Dermis microvascular lymphatic vessel endothelial cell (primary cell): ENCODE measurements at places on chromosomes 3 and 15. TPM values are rescaled to one million over a fixed set of nuclear protein-coding genes. Genes with fewer than 3 reads are reported as not detected.

GRCh38 chr3:101194392-101194791, 126.0 kb downstream of the IMPG2 start:
- DNase-seq: no peak

DNA sequence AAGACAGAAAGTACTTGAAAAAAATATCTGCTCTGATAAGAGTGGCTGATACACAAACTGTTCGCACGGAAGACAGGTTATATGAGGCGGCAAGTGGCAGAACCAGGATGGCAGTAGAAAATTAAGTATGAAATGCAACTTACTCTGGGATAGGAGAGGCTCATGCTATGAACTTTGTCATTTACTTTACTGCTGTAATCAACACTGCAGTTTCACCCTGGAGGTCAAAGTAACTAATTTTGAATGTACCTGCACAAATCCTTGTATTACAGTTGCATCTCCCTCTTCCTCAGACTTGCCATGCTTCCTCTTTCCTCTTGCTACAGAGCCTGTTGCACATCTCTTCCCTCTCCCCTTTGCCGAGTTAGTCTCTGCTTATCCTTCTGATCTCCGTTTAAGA, 38.8 kb downstream of the HACL1 start:
- no peak for DNase-seq

DNA sequence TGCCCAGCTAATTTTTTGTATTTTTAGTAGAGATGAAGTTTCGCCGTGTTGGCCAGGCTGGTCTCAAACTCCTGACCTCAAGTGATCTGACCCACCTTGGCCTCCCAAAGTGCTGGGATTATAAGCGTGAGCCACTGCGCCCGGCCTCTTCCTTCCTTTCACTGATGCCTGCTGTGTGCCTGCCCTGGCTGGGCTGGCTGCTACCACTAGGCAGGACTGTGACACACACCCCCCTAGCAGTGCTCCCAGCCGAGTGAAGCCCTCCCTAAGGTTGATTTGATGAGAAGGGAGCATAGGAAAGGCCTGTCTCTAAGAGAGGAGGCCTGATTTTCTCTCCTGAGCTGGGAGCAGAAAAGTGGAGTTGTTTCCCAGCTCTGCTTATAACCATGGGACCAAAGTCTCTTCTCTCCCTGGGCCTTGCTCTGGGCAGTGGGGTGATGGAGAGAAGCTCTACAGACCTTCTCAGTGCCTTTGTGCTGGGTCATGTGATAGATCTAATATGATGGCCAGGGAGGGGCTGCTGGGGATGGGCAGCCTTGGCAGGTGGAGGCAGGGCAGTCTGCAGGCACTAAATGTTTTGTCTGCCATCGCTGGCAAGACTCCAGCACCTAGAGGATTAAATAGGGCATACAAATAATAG, 20.1 kb upstream of the SFMBT1 start:
- DNase-seq: no peak

- DNase-seq: peak; percentile 10
Observed at GRCh38 chr15:26260517-26261133, 397.5 kb upstream of the ATP10A start.

DNA sequence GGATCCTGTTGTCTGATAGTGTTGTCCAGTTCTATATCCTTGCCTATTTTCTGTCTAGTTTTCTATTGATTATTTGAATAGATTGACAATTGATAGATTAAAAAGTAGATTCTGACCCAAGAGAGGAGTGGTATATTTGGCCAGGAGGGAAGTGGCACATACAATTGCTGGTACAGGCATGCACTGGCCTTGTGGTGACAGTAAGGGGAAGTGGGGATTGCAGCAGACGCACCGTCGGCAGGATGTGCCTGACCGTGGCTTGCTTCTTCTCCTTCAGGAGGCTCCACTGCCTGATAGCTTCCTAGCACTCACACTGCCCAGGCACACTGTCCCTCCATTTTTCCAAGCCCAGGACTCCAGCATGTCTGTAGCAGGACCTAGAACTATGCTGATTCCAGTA, 10.5 kb downstream of the GABRG3 start:
- DNase-seq: no peak

DNA sequence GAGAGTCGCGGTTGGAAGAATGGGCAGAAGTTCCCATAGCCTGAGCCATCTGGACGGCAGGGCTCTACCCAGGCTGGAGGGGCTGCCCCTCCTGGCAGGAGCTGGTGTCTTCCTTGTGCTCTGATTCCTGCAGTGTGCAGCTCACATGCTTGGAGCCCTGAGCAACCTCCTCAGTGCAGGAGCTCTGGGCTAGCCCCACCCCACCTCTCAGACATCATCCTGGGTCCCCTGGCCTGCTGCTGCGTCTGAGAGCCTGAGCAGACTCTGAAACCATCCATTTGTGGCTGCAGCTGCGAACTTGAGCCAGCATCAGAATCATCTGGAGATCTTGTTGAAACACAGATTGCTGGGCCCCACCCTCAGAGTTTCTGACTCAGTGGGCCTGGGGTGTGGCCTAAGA, 42.8 kb downstream of the POMGNT2 start:
- no peak for DNase-seq

- no peak for DNase-seq
Observed at GRCh38 chr15:73902121-73903020, 23.9 kb upstream of the LOXL1 start.

DNA sequence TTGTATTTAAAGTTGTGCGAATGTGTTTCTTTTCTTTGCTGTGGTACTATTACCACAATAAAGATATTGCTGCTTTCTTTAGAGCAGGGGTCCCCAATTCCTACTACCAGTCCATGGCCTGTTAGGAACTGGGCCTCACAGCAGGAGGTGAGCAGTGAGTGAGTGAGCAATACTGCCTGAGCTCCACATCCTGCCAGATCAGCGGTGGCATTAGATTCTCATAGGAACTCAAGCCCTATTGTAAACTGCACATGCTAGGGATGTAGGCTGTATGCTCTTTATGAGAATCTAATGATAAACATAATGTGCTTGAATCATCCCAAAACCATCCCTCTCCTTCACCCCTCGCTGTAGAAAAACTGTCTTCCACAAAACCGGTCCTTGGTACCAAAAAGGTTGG, 41.6 kb downstream of the DMXL2 start:
- DNase-seq: no peak

CILP gene
- total RNA-seq: under 0.01 TPM in 1 of 2 replicates, not detected in the other

TMC3 gene
- total RNA-seq: not detected in 2 replicates

DNA sequence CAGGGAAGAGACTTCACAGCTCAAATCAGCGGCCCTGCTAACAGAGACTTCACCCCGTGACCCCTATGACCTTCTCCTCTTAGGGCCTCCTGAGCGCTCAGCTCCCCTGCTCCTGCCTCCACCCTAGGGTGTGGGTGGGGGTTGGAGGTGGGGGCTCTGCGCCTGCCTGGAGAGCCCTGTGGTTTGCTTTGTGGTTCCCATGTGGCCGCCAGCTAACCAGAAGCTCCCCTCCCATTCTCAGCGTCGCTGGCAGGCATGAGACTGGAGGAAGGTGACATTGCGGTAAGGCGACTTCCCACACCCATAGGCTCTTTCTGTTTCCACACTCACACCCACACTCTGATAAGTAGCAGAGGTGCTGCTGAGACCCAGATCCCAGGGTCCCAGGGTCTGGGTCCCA, 27.6 kb downstream of the XYLB start:
- DNase-seq: no peak

TGM5 gene
- total RNA-seq: not detected in 2 replicates

DNA sequence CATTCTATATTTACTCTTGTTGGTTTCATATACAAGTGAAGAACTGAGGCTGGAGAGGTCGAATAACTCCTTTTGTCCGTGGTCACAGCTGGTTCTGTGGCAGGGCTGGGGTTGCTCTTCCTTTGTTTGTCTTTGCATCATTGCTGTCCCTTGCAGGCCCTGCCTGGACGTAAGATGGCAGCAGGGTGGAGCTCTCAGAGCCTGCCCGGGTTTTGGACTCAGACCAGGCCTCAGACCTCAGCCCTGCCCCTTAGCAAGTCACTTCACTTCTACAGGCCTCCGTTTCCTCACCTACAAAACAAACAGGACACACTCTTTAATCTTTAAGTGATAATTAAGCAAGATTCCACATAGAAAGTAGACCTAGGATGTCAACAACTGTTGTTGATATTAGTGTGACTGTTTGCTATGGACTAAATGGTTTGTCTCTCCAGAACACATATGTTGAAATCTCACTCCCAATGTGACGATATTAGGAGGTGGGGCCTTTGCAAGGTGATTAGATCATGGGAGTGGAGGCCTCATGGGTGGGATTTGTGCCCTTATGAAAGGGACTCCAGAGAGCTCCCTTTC, 65.6 kb upstream of the PLXNA1 start:
- DNase-seq: no peak

DNA sequence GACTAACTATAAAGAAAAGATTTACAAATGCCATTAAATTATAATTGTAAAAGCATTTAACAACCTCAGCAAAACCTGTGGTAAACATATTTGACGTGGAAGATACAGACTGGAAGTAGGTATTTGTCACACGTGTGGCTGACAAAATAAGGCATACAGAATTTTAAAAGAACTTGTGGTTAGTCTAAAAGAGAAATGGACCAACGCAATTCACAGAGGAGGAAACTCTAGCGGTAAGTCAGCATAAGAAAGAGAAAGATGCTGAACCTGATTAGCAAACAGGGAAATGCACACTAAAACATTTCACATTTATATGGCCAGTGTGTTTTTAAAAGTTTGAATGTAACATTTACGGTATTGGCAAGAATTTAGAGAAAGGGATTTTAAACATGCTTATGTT, 35.3 kb downstream of the KCNH8 start:
- DNase-seq: no peak

SLC38A3 gene
- under 0.01 TPM in 2 replicates for total RNA-seq

GRCh38 chr3:52088445-52089367, 32.3 kb upstream of the DUSP7 start:
- peak; percentile 43 for DNase-seq

- DNase-seq: no peak
Observed at GRCh38 chr3:186213946-186214345, 105.1 kb upstream of the ETV5 start.

DNA sequence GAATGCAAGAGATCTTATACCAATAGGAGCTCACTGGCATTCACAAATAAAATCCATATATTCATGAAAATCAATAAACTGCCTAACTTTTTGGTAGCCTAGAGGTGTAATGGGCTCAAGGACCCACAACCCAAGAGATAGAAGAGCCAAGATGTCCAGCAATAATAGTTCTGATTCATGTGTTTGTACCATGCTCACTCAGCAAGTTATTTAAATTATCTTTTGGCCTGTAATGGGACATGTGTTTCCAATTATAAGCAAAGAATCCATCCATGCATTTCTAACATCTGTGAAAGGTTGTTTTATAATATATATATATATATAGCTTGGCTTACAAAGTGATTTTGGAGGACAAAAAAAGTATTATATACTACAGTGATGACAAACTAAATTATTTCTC, 29.7 kb upstream of the SHC4 start:
- DNase-seq: no peak

DNA sequence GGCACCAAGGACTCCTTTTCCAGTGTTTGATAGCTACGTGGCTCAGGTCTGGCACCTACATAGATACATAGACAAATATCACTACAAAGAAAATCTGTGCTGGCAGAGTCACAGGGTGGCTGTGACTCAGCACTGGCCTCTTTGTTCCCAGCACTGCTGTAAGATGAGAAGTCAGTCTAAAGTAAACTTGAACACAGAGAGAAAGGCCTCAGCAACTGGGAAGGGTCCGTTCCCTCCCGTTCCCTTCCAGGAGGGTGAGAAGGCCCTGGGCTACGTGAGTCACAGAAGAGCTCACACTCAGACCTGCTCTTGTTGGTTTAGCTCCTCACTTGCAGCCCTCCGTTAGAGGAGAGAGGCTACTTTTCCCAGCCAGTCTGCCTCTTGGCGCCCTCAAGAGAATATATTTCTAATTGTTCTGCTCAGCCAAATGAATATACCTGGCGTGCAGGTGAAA, 23.1 kb downstream of the ANXA2 start:
- DNase-seq: peak; percentile 41

DNA sequence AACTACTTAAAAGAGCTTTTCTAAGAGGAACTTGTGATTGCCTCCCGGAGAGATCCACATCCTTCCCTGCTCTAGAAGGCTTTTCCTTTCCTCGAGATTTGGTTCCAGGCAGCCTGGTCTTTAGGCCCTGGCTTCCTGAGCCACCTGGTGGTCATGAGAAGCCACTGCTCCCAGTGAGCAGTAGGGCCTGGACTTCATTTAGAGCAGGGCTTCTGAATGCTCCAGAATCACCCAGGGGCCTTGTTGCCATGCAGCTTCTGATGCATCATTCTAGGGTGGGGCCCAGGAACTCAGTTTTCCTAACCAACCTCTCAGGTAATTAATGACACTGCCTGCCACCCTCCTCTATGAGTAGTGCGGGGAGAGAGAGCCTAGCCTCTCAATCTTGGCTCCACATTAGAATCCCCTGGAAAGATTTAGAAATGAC, 29.6 kb downstream of the PSMD6 start:
- no peak for DNase-seq

GRCh38 chr15:74137537-74137894, 7.1 kb downstream of the ISLR2 start:
- DNase-seq: no peak

CXCR6 gene
- total RNA-seq: not detected in 2 replicates

DNA sequence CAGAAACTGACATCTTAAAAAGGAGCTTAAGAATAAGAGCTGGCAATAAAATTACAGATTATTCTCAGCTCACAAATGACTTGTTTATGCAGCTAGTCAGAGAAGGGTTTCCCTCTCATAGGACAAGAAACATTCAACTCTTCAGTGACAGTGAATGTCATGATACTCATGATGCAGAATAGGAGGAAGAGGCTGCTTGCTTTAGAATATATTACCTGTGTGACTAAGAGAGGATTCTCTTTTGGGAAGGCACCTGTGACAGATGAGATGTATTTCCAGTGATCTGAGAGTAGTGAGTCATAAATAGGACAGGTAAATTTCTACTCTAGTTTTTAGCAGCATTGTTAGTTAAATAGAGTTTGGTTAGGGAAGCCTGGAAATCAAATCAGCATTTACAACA, 39.9 kb downstream of the RASA2 start:
- no peak for DNase-seq

C3orf70 gene
- total RNA-seq: 3.5 and 4.2 TPM in 2 replicates

LRTM1 gene
- total RNA-seq: not detected in 2 replicates

- no peak for DNase-seq
Observed at GRCh38 chr15:36878684-36879262, 221.6 kb downstream of the MEIS2 start.

SAMMSON gene
- not detected in 2 replicates for total RNA-seq

- DNase-seq: no peak
Observed at GRCh38 chr3:184561913-184562877, 610 bp downstream of the EPHB3 start.

DNA sequence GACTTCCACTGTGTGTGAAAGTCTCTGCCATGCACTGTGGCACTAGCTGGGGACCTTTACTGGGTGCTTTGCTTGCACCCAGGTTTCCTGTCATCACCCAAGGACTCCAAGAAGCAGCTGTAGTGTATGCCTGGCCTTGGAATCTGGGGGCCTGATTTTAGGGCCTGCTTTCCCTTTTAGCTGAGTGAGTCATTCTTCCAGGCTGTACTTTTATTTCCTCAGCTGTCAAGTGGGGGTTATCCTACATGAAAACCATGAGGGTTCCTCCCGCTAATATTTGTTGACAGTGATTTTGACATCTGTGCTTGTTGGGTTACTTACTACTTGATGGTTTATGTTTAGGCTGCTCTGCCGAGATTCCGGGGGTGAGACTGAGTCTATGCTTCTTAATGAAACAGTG, 18.5 kb downstream of the GORASP1 start:
- DNase-seq: no peak

SLC27A2 gene
- 3.6 and 3.7 TPM in 2 replicates for total RNA-seq
